ENCODE measurements at places on chromosomes 16 and 17.

- DNase-seq = no peak
Measured at GRCh38 chr17:46143827-46144236, 49.4 kb downstream of the KANSL1 start.

DNA sequence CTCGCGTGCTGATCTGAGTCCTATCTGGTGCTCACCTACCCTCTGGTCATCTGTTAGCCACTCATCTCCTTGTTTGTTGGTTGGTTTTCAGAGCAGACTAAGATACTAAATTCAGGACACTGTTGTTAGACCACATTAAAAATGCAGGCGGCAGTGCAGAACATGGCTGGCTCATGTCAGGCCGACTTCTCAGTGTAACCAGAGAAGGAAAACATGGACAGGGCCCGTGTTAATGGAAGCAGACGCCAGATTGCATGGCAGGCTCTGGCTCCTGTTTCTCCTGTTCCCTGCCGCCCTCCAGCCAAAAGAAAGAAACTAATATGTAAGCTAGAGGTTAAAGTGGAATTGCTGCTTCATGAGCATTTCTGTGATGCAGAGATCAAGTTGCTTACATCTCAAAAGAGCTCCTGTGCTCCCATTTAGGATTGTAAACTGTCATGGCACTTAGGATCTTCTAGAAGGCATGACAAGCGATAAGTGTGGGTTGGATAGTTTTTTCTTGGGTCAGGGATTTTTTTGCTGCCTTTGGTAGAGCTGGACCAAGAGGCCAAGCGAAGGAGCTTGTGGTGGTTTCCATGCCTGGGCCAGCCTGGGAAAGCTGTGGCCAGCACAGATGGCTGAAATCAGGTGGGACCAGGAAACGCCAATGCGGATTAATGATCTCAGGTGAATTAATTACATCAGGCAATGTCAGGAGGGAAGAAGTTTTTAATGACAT lies 56.1 kb downstream of the YPEL2 start:
- no peak for DNase-seq

- no peak for DNase-seq
Measured at GRCh38 chr16:13835935-13836730, 83.8 kb upstream of the ERCC4 start.

DNA sequence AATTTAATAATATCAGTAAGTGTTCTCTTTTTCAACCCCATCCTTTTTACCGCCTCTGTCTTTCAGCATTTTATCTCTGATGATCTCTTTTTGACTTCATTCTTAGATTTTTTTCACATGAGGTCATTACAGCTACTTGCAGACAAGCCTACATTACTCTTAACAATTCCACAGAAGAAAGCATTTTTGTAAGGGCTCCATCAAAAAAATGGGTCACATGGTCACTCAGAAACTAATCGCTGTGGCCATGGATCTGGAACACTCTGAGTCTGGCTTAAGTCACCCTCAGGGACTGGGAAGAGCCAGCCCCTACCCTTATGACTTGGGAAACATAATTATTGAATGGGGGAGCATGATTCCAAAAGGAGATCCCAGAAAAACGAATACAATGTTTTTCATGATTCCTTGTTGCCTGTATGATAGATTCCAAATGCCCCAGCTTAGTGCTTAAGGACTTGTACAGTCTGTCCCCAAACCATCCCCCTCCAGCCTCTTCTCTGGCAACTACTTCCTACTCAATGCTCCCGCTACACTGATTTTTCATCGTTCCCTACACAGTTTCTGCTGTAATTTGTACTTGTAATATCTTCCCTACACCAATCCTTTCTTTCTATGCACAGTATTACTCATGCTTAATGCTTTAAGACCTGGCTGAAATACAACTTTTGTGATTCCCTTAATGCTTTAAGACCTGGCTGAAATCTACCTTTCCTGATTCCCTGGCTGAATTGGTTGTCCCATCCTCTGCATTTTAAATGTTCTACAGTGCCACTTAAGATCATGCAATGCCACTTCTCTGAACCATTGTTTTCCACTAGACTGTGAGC lies 457.8 kb downstream of the HS3ST4 start:
- DNase-seq = no peak

All from activated CD4-positive, CD25-positive, alpha-beta regulatory T cell treated with anti-CD3 and anti-CD28 coated beads, Interleukin-2, amount 50 U/mL, for 72 hours (primary cell).